Glutamatergic neuron (in vitro differentiated cells): ENCODE measurements at places on chromosomes 1 and 21.

GRCh38 chr1:205588636-205589035 is 43.2 kb downstream of the ELK4 start:
- DNase-seq = no peak

- no peak for DNase-seq
Observed at GRCh38 chr1:151920149-151920548, 10.8 kb upstream of the THEM4 start.

- no peak for DNase-seq
Observed at GRCh38 chr1:220028346-220028895, 17.9 kb downstream of the EPRS1 start.

DNA sequence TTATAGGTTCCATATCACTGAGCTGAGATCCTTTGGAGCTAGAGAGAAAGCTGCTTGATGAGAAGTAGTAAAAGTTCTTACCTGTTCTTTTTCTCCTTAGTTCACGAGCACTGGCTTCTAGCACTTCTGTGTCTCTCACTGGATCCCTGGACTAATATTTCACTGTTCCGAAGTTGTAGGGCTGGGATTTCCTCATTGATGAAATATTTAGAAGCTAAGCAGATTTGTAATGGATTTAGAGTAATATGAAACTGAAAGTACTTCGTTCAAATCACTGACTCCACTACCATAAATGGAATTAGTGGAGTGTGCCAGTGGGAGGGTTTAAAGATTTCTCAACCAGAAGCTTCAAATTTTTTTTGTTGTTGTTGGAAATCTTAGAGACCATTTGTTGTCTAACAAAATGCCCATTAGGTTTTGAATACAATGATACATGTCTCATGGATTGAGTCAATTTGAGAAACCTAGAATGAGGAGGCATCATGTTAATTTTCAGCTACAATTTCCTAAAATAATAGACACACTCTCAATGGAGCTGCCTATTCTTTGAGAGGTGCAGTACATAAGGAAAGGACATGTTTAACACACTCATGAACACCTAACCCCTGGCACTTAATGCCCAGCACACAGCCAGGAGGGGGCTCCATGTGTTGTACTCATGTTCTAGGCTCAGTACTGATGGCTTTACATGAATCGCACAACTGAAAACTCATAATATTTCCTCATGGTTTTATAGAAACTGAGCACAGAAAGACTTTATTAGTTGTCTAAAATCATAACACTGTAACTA is at the start of gene GBP1:
Gene GBP1, minus strand, starts transcription at position 130 of the 790 bp plus-strand sequence. CDS start 1,974 bp downstream, outside the sequence.
- DNase-seq = no peak

DNA sequence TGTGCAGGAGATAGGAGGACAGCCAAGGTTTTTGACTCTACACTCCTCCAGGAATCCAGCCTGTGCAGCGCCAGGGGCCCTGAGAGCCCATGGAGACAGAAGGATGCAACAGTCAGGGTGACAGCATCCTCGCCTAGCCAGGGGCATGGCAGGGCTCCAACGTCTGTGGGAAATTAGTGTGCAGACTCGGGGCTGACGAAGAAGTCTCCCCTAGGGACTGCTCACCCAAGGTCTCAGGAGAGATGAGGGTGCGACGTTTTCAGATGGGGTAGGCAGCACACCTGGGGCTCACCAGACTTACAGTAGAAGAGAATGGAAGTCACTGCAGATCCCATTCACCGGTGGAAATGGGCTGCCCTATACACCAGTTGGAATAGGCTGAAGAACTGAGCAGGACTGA is 241.7 kb downstream of the SETD4 start:
- no peak for DNase-seq

DNA sequence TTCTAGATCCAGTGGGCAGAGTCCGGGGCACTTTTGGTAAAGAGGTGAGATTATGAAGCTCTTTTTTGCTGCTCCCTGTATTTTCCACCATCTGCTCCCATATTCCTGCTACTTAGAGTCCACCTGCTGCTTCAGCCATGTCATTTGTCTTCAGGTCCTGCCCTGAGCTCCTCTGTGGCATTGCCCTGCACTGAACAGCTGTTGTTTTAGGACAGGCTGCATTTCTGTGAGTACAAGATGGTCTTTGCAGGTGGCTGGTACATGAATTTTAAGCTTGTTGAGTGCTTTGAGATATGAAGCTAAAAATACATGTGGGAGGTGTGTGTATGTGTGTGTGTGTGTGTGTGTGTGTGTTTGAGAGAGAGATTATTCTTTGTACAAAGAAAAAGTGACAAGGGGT is 21.9 kb downstream of the MT1HL1 start:
- DNase-seq = no peak

- no peak for DNase-seq
Observed at GRCh38 chr1:198118134-198118533, 38.7 kb upstream of the NEK7 start.

- no peak for DNase-seq
Observed at GRCh38 chr1:221440658-221441057, 301.2 kb downstream of the DUSP10 start.

DNA sequence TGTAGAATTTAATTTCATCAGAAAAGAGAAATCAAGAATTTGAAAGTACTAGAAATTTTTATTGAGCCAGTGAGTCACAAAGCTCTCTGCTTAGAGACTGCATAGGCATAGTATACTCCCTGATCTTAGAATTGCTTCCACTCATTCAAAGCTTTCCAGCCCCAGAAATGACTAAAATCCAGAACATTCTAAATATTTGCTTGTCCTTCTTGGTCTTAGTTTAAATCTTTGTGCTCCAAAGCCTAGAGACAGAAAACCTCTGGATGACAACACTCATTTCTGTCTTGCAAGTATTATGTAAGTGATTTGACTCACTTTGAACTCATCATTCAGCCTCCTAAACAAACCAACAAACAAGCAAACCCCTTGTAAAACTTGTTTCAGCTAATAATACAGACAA is 74.2 kb downstream of the PTPRC start:
- DNase-seq = no peak

DNA sequence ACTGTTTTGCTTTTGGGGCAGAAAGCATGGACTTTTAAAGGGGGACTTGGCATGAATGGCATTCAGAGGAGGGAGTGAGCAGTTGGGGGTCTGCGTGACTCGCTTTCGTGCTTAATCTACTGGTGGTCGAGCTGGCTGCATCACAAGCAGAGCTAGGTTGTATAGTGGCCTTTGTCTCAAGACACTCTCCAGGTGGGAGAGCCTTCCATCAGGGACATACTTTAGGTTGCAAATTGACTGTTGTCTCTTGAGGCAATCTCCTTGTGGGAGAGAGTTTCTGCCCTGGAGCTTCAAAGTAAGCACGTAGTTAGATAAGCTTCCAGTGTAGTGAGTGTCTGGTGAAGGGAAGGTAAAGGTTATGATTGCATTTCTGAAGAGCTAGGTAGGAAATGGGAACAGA is 93.9 kb downstream of the C1orf21 start:
- DNase-seq = no peak

GRCh38 chr21:21057349-21058062 is 59.3 kb downstream of the NCAM2 start:
- DNase-seq = no peak

- no peak for DNase-seq
Observed at GRCh38 chr1:9770298-9770697, 53.5 kb downstream of the CLSTN1 start.

- no peak for DNase-seq
Observed at GRCh38 chr1:233406994-233407631, 79.6 kb downstream of the MAP3K21 start.

GRCh38 chr1:38127428-38127827 is 80.8 kb upstream of the POU3F1 start:
- no peak for DNase-seq

DNA sequence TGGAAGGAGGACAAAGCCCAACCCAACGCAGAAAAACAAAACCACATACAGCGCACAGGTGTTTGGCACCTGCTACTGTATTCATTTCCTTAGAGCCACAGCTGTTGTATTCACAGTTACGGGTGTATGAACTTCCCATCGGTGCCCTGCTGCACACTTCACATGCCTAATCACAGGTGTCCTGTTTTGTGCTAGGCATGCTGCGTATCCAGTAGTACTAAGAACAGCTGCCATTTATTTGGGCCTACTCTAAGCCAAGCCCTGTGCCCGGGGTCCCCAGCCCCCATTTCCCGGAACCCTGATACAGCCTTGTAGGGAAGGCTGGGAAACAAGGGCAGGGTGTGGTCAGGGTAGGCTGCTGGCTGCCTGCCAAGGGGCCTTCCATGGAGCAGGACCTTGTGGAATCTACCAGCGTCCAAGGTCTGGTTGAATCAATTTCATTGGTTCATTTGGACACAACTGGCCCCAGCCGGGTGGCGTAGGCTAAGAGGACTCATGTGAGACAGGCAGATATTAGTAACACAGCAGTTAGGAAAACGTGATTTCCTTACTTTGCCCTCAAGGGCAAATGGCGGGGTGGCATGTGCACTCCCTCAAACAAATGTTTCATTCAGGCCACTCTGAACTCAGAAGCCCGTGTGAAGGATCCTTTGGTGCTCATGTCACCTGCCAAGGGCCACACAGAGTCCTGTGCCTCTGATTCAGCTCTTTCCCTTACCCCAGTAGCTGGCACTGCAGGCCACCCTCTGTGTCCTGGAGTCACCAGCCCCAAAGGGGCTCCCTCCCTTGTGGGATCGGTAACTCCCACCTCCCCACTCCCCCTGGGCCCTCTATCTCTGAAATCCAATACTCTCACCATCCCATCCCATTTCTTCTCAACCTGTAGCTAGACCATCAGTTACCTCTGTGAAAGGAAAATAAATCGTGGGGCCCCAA is 986 bp upstream of the RNF186 start:
- no peak for DNase-seq

DNA sequence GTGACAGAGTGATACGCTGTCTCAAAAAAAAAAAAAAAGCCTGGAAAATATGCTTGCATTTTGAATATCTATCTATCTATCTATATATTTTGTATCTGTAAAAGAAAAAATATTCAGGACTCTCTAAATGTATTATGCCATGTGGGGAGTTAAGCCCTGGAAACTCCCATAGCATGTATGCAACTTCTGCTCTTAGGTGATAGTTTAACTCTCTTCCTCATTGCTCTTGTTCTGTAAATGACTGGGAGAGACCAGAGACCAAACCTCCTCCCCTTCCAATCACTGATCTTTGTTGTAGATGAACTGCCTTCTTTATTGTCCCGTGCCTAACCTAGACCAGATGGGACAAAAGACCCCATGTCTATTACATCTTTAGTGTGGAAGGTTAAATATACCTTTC is 37.6 kb upstream of the CAMTA1 start:
- DNase-seq = no peak

DNA sequence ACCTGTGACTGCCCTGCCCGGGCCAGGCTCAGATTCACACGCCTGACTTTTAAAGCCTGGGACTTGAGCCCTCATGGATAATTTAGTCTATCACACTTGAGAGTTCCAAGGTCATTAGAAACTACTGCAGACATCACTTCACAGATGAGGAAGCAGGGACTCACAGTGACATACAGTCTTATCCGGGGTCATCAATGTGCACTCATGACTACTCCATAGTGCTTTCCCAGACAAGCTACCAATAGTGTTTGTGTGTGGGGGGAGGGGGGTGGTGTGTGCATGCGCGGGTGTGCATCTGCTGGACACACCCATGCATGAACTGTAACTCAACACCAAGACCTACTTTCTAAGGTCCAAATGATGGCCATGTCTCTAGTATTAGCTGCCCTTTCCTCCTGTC is 16.1 kb upstream of the SLC5A9 start:
- no peak for DNase-seq

DNA sequence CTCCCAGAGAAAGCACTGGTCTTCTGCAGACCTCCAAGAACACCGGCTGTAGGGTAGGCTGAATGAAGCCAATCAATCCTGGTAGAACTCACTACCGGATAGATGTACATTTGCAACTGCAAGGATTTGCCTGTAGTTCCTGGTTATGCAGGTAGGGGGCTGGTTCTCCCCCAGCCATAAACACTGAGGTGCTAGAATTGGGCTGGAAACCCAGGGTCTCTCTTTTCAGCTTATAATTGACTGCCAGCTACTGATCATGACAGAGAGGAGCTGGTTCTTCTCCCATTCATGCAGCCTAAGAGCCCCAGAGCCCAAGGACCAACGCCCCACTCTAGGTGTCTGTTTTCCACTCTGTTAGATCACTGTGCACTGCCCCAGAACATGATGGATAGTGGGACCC is 21.5 kb upstream of the MTARC2 start:
- DNase-seq = no peak

GRCh38 chr1:18546026-18546425 is 65.3 kb downstream of the KLHDC7A start:
- no peak for DNase-seq

DNA sequence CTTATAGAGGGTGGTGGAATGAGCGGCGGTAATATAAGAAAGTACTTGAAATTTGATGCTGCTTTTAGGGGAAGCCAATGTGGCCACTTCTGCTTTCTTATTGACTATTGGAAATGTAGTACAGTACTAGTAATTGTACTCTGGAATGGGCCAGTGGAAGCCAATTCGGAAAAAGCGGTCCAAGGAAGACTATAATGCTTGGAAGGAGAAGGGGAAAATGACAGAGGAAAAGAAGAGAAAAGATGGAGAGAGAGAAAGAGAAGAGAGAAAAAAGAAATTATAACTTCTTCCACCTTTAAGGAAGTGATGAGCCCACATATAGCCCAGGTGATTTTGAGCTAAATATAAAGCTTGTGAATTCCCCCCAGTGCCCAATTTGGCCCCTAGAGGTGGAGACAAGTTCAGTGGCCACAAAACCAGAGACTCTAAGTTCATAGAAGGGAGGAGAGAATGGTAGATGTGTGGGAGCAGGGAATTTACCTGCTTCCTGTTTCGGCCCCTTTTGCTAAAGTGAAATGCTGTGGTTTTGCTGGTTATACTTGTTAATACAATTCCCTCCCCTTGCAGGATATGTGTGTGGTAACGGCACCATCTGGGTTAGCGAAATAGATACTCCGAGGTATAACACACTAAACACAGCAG is 35.7 kb upstream of the DUSP10 start:
- no peak for DNase-seq

- DNase-seq = no peak
Observed at GRCh38 chr1:221254813-221255212, 375.6 kb downstream of the HLX start.

GRCh38 chr21:33755354-33755753 is 113.1 kb downstream of the ITSN1 start:
- no peak for DNase-seq

DNA sequence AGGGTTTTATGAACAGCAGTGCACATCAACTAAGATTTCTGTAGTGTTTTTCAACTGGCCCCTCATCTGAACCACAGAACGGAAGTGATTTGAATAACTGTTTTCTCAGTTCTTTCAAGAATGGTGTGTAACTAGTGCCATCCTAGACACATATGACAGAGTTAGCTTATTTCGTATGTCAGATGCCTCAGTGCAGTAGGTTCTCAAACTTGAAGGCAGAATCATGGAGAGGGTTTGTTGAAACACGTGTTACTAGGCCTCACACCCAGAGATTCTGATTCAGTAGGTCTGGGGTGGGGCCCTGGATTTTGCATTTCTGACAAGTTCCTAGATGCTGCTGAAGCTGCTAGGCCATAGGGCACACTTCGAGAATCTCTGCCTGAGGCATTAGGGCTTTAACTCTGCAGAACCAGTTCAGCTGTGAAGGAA is 49.0 kb downstream of the SCCPDH start:
- no peak for DNase-seq
